Mesenteric fat pad (tissue), 1 donor: ENCODE measurements at places on chromosomes 5 and 9. TPM values are rescaled to one million over a fixed set of nuclear protein-coding genes. Genes with fewer than 3 reads are reported as not detected.

DNA sequence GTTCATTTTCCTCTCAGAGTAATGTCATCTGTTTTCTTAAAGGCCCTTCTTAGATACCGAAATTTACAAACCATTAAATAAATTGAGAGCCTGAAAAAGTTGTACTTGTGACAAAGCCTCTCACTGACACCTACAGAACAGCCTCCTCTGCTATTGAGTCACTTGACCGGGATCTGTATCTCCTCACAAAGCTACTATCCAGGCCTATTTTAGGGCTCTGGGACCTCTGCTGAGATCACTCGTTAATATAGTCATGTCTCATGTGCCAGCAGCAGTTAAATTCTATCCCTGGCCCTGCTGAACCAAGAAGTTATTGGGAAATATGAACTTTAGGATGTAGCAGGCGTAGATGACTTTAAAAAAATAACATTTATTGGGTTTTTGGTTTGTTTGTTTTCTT, 31.1 kb downstream of the FBXO38 start:
- no peak for DNase-seq

GRCh38 chr9:91163773-91164471, 197.8 kb downstream of the AUH start:
- no peak for DNase-seq

The PRKAA1 gene
- 83.9 TPM for total RNA-seq

The SLF1 gene
- 3.3 TPM for total RNA-seq

The HAND1 gene
- not detected for total RNA-seq

The IFNA21 gene
- not detected for total RNA-seq

The PCDHA13 gene
- 0.58 TPM for total RNA-seq

DNA sequence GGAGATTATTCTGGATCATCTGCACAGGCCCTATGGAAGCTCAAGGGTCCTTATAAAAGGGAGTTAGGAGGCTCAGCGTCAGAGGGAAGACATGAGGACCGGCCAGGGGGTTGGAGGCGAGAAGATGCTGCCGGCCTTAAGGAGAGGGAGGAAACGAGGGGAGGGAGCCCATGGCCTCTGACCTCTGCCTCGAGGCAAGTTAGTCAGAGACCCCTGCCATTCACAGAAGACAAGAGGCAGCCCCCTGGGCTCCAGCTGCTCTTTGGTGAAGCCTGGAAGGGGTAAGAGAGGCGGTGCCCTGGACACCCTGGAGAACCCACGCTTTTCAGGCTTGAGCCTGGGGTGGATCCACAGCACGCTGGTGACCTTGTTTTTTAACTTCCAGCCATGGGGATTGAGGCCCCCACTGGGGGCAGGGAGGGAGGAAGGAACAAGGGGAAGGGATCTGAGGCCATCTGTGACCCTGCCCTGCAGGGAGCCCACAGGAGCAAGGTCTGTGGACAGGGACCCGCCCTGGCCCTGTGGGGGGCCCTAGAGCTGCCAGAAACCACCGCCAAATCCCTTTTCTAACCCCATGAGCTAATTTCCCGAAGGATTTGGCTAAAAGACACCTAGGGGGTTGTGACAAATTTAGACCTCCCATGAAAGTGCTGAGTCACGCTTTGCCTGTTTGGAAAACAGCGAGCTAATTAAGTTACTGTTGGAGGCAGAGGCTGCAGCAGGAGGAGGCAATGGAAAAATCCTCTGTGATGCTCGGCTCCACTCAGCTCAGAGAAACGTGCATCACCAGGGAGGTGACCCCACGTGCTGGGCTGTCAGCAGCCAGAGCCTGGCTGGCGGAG, 49.7 kb downstream of the OLFM1 start:
- no peak for DNase-seq

GRCh38 chr9:91852801-91853347, 97.2 kb downstream of the ROR2 start:
- no peak for DNase-seq

GRCh38 chr5:137629646-137630045, 106.2 kb downstream of the KLHL3 start:
- no peak for DNase-seq

- no peak for DNase-seq
These were observed 19.6 kb downstream of the MRPL36 start for GRCh38 chr5:1779782-1780613.

The SV2C gene
- total RNA-seq: not detected

- no peak for DNase-seq
These were observed 100.1 kb upstream of the LRRTM2 start for GRCh38 chr5:138975098-138975847.

The SERF1A gene
- total RNA-seq: 6.2 TPM

DNA sequence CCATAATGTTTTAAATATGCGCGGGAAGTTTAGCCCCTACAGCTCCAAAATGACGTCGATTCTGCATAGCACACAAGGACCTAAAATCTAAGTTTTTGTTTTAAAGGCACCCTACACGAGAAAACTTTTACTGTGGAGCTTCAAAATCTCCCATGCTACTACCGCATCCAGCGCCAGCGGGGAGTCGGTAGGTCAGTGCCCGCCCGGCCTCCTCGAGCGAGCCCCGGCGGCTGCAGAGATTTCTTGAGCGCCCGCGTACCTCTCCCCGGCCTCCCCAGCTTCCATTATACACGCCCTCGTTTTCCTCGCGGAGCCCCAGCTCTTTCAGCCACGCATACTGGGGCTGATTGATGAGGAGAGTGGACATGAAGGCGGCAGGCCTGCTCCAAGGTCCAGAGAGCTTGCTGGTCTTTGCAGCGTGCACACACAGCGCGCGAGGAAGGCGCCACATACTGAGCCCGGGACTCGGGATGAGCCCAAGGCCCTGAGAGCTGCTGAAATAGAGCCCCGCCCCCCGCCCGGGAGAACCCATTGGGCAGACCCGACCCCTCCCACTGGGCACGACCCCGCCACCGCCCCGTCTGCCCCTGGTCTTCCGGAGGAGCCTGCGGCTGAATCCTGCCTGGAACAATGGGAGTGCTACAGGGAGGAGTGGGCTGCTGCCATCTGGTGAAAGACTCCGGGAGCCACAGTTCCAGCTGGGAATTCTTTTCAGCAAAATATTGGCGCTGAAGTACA, at the start of gene ALDH7A1:
Gene ALDH7A1 (minus strand): TSS at position 472 of the 738 bp plus-strand sequence. CDS start 21 bp downstream, at position 451.
- DNase-seq: peak; percentile 94

The ARID3C gene
- total RNA-seq: not detected

The SCGB3A2 gene
- total RNA-seq: not detected

DNA sequence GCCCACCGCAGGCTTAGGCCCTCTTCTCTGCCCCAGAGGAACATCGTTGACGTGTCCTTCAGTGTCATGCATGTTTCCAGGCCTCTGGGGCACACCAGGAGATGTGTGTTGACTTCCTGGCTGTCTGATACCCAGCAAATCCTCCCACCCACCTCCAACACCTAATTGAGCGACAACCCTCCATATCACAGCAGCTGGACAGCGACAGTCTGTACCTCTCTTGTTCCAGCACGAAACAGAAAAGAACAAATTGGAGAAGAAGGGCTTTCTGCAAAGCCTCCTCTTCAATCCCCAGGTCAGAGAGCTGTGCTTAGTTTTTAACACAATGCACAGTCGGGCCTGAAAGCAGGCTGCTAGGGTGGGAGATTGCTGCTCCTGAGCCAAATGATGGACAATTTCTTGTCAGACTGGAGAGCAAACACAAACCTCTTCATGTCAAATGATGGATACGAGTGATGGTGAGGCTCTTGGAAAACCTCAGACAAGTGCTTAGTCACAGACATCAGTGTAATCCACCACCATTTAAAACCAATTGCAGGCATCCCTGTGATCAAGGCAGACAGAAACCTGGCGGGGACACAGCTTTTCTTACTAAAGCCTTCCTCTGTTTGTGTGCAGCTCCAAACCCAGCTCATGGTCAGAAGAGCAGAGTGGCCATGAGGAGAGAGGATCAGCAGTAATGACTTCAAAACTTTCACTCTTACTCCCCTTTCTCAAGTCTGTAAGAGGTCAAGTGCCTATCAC, 110.6 kb downstream of the EBF1 start:
- no peak for DNase-seq

DNA sequence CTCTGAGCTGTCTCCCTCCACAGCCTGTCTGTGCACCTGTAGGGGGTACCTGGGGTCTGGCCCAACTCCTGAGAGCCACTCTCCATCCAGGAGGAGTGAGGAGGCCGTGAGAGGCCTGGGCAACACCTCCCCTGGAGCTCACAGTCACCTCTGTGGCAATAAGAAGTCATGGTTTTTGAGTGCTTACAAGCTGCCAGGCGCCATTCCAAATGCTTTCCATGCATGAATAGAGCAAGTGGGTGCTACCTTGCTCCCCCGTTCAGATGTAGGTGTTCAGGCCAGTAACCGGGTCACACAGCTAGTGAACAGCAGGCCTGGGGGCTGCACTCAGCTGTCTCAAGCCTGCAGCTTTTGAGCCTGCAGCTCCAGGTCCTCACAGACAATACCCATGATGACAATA, 30.6 kb downstream of the CORO2A start:
- peak; percentile 78 for DNase-seq

DNA sequence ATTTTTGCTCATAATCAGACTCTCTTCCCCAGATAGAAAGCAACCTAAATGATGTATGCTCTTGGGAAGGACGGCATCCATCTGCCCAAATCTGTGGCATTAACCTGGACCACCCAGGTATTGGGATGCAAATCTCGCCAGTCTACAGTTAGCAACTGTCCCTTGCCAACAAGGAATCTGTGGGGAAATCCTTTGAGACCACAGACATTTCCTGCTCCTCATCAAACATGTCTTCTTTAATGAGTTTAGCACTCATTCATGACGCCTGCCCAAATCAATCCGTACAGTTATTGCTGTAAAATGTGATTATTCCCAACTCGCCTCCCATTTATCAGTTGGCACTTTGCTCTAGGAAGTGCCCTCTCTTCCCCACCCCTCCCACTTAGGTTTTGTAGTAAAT, 7.8 kb downstream of the ROR2 start:
- no peak for DNase-seq

The GABRA1 gene
- not detected for total RNA-seq

The KIF24 gene
- 0.45 TPM for total RNA-seq

The IL33 gene
- 40.1 TPM for total RNA-seq

DNA sequence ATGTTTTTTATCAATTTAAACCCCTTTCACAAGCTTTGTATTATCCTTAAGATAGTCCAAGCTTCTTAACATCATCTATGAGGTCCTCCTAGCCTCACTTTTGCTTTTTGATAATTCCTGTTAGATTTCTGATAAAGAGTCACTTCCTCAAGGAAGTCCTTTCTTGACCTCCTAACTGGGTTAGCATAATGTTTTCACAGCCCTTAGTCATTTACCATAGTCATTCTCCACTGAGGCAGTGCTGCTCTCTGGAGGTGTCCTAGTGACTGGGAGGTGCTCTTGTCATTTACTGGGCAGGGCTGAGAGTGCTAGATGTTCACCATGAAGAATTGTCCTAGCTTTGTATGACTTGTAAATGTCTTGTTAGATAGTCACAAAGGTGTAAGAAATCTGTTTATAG, 26.4 kb downstream of the TNPO1 start:
- DNase-seq: no peak

GRCh38 chr5:10590226-10590999, 26.5 kb downstream of the ANKRD33B start:
- DNase-seq: no peak

The ARL10 gene
- 4.4 TPM for total RNA-seq

DNA sequence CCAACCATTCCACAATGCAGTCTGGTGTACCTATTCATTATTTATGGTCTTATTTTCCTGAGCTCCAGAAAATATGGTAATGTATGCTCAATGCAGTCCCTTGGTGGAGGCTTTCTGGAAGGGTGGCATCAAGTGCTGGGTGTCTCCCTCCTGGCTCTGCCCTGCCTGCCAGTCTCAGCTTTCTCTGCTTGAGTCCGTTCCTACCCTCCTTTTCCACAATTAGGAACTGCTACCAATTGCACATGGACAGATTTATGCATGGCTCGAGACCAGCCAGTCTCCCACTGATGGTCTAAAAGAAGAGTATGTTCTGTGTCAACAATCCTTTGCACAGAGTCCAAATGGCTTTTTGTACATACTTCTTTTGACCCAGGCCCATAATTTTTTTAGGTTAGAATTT, 189.8 kb downstream of the TLE1 start:
- no peak for DNase-seq

- no peak for DNase-seq
These were observed 179.0 kb downstream of the MAN2A1 start for GRCh38 chr5:109868737-109869136.

The LCN15 gene
- 0.32 TPM for total RNA-seq

- DNase-seq: no peak
These were observed 161.2 kb upstream of the PTGER4 start for GRCh38 chr5:40518485-40518917.

DNA sequence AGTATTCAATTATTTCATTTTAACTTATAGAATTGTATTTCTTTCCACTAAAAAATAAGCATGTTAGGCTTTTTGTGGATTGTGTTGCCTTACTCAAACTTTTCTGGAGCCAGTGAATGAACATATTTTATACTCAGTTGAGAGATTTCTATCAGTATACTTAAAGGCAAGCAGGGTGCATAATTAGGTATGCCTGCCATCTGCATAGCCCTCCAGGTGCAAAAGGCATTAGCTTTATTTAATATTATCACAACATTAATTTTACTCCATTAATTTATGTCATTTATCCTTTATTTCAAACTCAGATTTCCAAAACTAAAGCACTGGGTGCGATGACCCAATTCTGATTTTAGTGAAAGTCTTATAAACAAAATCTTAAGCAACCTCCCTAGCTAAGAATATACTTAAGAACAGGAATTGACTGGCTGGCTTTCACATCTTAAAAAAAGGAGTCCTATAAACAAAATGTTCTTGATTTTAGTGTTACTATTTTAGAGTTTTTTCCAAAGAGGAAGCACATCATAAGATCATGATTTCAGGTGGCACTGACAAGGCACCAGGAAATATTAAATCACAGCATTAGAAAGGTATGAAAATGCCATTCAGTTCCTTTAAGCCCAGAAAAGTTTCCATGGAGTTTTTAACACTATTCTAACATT, 178.4 kb downstream of the MPDZ start:
- DNase-seq: no peak

GRCh38 chr5:115948091-115948534, 14.2 kb upstream of the LVRN start:
- DNase-seq: no peak

- no peak for DNase-seq
These were observed 330.3 kb downstream of the NFIB start for GRCh38 chr9:13983607-13984006.

DNA sequence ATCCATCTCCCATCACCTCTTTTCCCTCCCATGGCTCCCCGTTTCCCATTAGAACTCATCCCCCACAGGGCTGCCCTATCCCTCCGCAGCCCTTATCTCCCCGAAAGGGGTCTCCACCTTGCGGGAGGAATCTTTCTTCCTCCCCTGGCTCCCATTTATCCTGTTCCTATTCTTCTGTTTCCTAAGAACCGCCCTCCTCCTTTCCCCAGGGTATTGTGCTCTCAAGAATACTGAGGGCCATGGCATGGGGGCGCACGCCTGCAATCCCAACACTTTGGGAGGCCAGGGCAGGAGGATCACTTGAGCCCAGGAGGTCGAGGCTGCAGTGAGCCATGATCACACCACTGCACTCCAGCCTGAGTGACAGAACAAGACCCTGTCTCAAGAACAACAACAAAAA, 665 bp downstream of the CD72 start:
- DNase-seq: no peak
